ENCODE measurements at places on chromosomes 1 and 21. TPM values are rescaled to one million over a fixed set of nuclear protein-coding genes. Genes with fewer than 3 reads are reported as not detected.

The HTR1D gene
- total RNA-seq: 0.18 TPM

The PGBD5 gene
- total RNA-seq: 1.2 TPM

The TEDDM1 gene
- not detected for total RNA-seq

The PCAT6 gene
- 9.9 TPM for total RNA-seq

The SLC6A9 gene
- 28.4 TPM for total RNA-seq

The LMX1A gene
- not detected for total RNA-seq

The DNM3 gene
- total RNA-seq: 4.7 TPM

The TDRD10 gene
- total RNA-seq: 0.31 TPM

- DNase-seq: no peak
Measured at GRCh38 chr21:33980276-33980916, 64.8 kb upstream of the ATP5PO start.

- DNase-seq: no peak
Measured at GRCh38 chr1:14748977-14749376, 150.5 kb downstream of the KAZN start.

DNA sequence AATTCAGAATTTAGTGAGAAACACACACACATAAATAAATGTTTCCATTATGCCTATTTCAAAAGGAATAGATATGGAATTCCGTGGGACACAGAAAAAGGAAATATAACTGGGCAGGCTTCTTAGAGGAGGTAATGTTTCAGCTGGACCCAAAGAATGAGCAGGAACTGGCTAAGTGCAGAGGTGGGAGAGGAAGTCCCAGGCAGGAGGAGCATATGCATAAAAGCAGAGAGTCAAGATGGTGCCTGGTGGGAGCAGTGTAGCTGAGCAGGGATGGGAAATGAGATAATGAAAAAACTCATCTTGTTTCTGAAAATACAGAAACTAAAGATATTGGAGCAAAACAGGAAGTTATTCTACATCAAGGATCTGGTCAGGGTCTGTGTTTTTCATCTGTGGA lies 115.2 kb upstream of the MAGI3 start:
- DNase-seq: no peak

GRCh38 chr1:228091084-228091483 lies 8.6 kb downstream of the ARF1 start:
- no peak for DNase-seq

GRCh38 chr1:173220157-173220556 lies 13.0 kb upstream of the TNFSF4 start:
- DNase-seq: no peak

- DNase-seq: no peak
Measured at GRCh38 chr21:20998456-20998789, 214 bp downstream of the NCAM2 start.

DNA sequence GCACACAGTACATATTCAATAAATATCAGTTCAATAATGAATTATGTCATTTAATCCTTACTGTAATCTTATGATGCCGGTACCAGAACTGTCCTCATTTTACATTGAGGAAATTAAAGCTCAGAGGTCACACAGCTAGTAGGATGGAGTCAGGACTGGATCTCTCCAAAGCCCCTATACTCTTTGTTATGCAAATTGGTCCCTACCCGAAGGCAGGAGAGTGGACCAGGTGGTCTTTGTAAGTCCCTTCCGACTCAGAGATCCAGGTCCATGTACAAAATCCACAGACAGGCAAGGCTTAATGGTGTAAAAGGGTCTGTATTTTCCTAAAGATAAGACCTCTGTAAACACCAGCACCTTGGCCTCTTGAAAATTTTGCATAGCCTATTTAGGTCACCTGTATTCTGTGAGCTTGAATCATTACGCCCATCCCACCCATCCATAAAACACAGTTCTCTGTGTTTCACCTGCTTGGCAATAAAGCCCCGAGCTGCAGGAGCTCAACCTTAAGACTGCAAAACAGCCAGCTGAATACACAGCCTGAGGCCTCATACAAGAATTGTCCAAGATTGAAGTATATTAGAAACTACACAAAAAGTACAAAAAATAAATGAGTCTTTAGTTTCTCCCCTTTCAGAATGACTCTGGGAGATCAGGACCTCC lies 41.7 kb downstream of the PLXNA2 start:
- DNase-seq: no peak

GRCh38 chr1:214067397-214067796 lies 79.6 kb downstream of the PROX1 start:
- DNase-seq: no peak

- DNase-seq: no peak
Measured at GRCh38 chr1:222769181-222769580, 32.2 kb downstream of the FAM177B start.

- no peak for DNase-seq
Measured at GRCh38 chr1:199295107-199295506, 656.3 kb downstream of the PTPRC start.

GRCh38 chr1:42533101-42533863 lies 70.2 kb downstream of the CCDC30 start:
- DNase-seq: no peak
